ENCODE measurements at places on chromosomes 3 and 15.

DNA sequence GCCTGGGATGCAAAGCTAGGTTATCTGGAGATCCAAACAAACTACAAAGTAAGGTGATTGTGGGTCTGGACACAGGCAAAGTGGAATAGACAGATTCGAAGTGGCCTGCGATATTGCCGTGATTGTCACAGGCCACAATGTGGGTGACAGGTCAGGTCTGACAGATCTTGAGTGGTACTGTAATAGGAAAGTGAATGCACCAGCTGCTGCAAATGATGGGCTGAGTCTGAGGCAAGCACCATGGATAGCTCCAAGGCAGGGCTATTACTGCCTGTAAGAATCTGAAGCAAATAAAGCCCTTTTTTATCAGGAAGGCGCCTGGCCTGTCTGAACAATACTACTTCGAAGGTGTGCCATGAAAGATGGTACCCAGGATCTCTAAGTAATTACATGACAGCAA, 10.0 kb downstream of the ARMC8 start:
- peak; percentile 8 for DNase-seq

DNA sequence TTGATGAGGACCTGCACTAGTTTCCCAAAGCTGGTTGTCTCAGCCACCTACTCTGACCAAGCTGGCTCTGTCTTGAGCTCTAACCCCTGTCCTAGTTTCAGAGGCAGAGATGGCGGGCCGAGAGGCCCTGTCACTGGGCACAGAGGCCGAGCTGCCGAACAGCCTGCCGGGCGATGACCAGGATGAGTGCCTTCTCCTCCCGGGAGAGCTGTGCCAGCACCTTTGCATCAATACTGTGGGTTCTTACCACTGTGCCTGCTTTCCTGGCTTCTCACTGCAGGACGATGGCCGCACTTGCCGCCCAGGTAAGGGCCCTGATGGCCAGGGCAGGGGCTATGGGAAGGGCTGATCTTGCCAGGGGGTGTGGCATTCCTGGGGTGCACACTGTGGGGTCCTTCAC, 69.1 kb downstream of the FBLN2 start:
- DNase-seq = no peak

DNA sequence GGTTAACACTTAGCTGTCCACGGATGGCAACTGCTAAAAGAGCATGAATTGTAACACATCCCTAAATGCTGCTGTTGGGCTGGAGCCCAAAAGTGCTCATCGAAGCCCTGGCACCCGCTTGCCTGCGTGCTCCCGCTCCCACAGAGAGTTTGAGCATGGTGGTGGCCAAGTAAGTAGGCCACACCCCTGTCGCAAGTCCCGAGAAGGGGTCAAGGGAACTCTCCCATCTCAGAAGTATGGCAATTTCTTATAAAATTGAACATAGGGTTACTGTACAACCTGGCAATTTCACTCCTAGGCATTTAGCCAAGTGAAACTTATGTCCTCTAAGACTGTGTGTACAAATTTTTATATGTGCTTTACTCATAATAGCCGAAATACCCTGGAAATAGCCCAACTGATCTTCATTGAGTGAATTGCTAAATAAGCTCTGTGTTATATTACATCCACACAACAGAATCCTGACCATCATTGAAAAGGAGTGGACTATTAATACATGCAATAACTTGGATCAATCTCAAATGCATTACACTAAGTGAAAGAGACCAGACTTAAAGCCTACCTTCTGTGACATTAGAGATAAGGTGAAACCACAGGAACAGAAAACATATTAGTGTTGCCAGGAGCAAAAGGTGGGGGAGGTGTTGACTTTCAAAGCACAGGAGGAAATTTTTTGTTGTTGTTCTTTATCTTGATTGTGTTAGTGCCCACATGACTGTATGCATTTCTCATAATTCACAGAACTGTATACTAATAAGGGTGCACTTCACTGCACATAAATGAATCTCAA, 1.5 kb upstream of the GCSAM start:
- no peak for DNase-seq

DNA sequence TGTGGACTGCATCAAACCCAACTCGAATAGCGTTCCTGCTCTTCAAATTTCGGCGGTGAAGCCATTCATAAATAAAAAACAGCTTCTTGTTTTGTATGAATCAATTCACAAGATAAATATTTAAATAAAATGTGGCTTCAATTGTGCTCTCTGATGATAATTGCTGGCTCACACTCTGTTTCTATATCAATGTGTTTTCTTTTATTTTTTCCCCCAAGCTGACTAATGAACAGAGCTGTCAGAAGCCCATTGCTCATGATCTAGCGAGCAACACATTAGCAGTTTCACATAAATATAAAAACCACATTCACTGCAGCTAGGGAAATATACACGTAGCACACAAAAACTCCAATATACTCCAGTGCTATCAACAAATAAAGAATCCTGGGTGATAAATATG, 45.0 kb upstream of the FOXP1 start:
- DNase-seq = no peak

Measured in HFFc6 (cell line).